ENCODE measurements at places on chromosomes 16 and 17.

- DNase-seq = no peak
Observed at GRCh38 chr17:19261426-19261825, 24.3 kb downstream of the EPN2 start.

GRCh38 chr17:82657926-82658325 lies 9.7 kb upstream of the WDR45B start:
- DNase-seq = no peak

- DNase-seq = no peak
Observed at GRCh38 chr16:66539623-66540469, 10.1 kb downstream of the TK2 start.

- no peak for DNase-seq
Observed at GRCh38 chr17:81002409-81003361, 11.0 kb downstream of the CHMP6 start.

DNA sequence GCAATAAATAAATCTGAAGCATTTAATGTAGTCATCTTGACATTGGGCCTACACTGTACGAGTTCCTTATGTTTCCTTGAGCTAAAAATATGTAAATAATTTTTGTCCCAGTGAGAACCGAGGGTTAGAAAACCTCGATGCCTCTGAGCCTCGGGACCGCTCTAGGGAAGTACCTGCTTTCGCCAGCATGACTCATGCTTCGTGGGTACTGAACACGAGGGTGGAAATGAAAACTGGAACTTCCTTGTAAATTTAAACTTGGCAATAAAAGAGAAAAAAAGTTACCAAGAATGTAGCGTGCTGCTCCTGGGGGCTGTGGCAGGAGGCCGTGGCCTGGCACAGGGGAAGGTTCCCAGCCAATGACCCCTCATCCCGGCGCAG lies 74.1 kb downstream of the SOCS1 start:
- no peak for DNase-seq

DNA sequence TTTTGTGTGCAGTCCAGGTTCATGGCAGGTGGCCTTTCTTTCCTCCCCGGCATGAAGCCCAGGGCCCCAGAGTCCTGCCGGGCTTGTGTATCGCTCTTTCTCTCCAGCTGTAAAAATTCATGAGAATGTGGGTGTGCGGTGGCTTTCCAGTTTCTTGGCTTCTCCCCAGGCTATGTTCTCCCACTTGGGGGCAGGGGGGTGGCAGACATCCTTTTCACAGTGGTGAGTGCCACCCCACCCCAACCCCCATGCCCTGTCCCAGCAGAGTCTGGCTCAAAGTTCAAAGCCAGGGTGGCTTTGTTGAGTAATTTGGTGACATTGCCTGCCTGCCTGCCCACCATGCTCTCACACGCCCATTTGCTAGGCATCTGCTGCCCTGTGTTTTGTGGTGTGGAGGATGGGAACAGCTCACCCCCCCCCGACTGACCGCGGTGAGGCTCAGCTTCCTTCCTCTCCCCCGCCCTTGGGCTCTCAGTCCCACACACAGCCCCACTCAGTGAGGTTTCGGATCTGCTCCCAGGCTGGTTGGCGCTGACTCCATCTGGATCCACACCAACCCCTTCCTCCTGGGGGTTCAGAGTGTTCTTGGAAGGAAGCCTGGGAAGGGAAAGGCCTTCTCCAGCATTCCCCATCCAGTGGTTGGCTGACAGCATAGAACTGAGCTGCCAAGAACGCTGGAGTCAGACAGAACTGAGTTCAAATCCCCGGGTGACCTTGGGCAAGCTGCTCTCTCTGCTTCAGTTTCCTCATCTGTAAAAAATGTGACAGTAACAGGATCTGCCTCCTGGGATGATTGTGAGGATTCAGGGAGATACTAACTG lies 36.0 kb downstream of the CHD9 start:
- peak; percentile 97 for DNase-seq

DNA sequence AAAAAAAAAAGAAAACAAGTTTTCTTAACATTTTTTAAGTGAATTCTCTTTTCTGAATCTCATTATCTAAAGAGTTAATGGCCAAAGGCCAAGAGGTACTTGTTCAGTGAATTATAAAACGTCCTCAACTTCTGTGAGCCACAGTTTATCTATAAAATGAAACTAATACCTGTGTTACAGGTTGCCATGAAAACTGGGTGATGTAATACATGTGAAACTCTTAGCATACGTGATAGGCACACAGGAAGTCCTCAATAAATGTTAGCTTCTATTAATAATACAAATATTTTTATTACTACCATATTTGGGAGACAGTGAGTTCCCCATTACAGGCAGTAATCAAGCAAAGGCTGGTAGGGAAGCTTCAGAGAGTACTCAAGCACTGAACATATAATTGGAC lies 13.5 kb upstream of the INPP5K start:
- no peak for DNase-seq

GRCh38 chr16:50695017-50696000 lies 1.9 kb downstream of the NOD2 start:
- DNase-seq = no peak

- DNase-seq = no peak
Observed at GRCh38 chr16:31420037-31420436, 8.1 kb downstream of the COX6A2 start.

DNA sequence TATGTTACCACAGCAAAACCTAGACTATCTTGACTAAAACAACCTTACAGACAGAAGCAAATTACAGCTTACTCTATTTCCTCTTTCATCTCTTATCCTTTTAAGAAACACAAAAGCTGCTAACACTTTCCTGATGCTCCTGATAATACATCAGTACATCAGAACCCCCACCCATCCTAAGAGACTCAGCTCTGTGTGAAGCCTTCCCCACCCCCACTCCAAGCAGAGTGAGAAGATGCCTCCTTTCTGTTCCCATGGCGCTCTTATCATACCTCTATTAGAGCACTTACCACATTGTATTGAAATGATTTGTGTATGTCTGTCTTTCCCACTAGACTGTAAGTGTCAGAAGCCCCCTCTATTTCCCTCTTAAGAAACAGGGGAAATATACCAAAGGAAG lies 42.4 kb upstream of the HS3ST2 start:
- DNase-seq = no peak

GRCh38 chr16:30659507-30660423 lies 1.5 kb downstream of the FBRS start:
- DNase-seq = no peak

- no peak for DNase-seq
Observed at GRCh38 chr17:80873307-80873951, 118.2 kb upstream of the CHMP6 start.

GRCh38 chr16:53089434-53090285 lies 34.9 kb downstream of the CHD9 start:
- DNase-seq = peak; percentile 57

- no peak for DNase-seq
Observed at GRCh38 chr17:79545251-79546005, 65.4 kb downstream of the RBFOX3 start.

DNA sequence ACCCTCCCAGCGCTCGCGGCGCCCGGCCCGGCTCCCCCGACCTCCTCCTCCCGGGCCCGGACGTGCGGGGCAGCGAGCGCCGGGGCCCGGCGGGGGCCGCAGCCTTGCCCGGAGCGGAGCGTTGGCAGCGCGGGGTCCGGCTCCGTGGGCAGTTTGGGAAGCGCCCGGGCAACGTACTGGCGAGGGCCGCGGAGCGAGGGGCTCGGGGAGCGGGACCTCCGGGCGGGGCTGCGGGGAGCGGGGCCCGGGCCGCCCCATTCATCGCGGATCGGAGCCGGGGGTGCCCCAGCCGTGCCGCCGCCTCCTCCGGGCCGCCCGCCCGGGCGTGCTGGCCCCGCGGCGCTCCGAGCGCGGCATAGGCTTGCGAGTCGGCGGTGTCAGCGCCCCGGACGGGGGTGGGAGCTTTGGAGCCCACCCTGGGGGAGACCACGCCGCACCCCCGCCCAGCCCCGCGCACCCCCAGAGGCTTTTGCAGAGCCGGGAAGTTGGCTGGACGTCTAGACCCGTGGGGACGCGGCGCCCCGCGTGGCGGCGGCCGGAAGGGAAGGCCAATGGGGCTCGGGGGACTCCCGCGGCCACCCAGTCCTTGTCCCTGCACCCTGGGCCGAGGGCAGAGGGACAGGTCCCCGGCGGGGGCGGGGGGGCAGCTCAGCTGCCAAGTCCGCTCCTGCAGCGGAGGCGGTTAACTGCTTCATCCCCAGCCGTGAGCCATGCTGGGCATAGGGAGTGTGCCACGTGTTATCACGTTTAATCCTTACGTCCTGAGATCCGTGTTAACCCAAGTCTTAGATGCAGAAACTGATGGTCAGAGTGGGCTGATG lies 852 bp downstream of the ZNF469 start:
- peak; percentile 48 for DNase-seq

- DNase-seq = no peak
Observed at GRCh38 chr17:82243648-82244412, 15.0 kb downstream of the SLC16A3 start.

DNA sequence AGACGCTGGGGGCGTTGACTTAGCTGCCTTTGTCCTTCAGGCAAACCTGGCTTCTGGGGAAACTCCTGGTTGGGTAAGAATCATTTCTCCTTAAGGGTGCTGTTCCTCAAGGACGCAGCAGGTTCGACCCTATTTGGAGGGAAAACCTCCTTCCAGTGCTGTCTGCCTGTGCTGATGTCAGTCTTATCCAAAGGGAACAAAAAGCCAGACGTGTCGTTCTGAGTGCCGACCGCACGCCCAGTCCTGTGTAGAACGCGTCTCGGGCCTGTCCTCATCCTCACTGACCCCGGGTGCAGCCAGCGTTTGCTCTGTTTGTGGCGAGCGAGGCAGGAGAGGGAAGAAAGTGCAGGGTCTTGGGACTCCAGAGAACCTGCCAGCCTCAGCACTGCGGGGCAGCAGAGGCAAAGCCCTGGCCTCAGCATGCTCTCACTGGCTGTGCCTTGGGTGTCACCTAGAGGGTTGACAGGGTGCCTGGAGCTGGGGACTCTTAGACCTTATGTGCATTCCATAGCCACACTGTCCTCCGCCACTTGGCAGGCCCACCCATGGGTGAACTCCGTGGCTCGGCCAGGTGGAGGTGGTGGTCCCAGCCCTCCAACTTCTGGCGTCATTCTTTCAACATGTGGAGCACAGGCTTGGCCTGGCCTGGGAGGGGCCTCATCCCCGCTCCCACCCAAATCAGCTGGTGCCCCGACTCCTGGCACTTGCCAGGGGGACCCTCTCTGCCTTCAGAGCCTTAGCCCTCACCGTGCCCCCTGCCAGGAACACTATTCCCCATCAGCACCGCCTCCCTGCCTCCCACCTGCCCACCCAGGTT lies 6.0 kb downstream of the SNN start:
- DNase-seq = no peak

GRCh38 chr16:66357523-66357928 lies 9.0 kb upstream of the CDH5 start:
- DNase-seq = peak; percentile 86

- no peak for DNase-seq
Observed at GRCh38 chr16:22857296-22858025, 43.5 kb downstream of the HS3ST2 start.

DNA sequence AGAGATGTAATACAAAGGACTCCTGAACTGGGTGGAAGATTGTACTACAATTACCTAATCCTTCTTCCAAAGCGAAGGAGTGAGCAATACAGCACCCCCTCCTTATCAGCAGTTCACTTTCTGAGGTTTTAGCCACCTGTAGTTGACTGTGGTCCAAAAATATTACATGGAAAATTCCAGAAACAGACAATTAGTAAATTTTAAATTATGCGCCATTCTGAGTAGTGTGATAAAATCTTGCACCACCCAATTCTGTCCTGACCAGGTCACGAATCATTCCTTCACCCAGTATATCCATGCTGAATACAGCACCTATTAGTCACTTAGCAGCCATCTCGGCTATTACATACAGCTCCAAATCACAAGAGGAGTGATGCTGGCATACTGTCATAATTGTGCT lies 23.2 kb downstream of the VPS53 start:
- DNase-seq = no peak

- DNase-seq = no peak
Observed at GRCh38 chr17:36939052-36939801, 2.0 kb downstream of the LHX1 start.

- DNase-seq = no peak
Observed at GRCh38 chr17:41516147-41516829, 2.4 kb downstream of the KRT15 start.

- no peak for DNase-seq
Observed at GRCh38 chr17:69478916-69479315, 64.4 kb downstream of the MAP2K6 start.

- DNase-seq = no peak
Observed at GRCh38 chr17:48024149-48025039, 13.2 kb downstream of the COPZ2 start.

DNA sequence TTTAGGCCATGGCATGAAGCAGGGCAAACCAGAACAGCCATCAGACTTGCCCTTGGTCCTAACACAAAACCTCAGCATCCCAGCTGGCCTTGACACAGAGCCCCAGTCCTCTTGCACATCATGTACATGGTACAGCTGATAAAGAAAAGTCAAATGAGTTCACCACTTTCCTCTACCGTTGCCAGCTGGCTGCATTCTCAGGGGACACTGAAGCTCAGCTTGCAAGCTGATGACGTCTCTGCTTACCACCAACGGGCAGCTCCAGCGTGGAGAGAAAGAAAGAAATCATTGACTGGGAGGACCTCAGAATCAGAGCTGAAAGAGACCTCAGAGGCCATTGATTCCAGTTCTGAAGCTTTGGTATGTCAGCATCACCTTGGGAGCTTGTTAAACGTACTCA lies 80.7 kb upstream of the CES5A start:
- DNase-seq = no peak

DNA sequence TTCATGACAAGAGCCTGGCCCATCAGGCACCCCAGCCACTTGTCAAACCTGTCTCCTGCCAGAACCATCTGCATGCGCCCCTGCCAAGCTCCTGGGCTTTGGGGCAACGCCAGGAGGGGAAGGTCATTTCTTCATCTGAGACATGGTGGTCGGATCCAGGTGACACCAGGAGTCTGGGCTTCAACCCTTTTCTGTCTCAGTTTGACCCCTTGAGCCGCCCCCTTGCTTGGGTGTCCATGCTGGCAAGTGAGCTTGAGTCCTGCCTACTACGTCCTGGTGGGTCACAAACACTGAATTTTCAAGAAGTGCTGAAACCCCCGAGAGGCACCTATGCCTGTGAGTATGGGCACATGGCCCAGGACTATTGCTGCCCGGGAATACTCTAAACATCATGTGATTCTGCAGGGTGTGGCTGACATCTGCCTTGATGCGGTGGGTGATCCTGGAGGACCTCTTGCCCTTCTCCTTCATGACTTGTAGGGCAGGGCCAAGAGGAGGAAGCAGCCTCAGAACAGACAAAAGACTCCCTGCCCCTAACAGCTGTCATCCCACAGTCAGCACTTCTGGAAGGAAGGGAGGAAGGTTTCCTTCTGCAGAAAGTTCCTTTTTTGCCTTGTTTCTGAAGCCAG lies 43.4 kb downstream of the TNFRSF13B start:
- no peak for DNase-seq
